ENCODE measurements at places on chromosomes 16 and 17.

DNA sequence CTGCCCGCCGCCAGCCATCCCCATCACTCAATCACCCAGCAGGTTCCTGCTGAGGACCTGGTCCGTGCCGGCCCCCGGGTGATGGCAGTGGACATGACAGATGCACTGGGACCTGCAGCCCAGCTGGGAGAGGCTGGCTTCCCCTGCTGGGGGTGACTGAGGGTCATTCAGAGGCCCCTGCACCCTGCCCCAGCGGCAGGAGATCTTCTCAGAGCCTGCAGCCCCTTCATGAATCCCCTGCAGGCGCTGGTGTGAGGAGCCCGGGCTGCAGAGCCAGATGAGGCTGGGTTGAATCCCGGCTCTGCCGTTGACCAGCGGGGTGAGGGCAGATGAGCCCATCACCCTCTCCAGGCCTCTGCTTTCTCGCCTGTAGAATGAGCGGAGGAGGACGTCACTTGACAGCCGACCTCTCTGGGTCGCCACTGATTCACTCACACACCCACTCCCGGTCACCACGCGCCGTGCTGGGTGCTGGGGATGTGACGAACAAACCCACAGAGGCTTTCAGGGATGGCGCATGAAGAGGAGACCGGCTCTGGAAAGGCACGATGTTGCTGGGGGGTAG, 95.2 kb upstream of the CIBAR2 start:
- DNase-seq: no peak

- DNase-seq: no peak
Measured at GRCh38 chr17:66667491-66668030, 167.4 kb upstream of the CACNG5 start.

- no peak for DNase-seq
Measured at GRCh38 chr16:85643631-85644030, 30.5 kb downstream of the GSE1 start.

DNA sequence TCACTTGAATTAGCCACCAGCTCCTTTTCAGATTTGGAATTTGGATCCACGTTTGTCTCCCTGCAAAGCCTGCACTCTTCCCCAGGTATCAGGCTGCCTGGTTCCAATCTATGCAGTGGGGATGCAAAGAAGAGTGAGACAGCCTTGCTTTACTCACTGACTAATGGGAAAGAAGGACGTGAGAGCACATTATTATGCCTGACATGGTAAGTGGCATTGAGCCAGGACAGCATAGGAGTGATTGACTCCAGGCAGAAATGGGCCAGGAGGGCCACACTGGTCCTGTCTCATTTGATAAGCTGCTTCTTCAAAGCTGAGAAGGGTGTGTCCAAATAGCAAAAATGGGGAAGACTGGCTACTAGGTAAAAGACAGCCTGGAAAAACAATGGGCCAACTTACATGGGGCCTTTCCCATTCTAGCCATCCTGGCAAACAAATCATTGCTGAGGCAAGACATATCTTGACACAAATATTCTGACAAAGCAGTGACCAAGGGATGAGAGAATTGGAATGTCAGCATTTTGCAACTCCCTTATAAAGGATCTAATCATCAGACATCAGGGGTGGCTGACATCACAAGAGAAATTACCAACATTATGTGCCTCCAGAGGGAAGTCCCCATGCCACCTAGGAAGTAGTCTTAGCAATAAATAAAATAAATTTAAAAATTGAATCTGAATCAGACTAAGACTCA, 38.6 kb downstream of the CDH11 start:
- no peak for DNase-seq

- DNase-seq: no peak
Measured at GRCh38 chr16:30740364-30741251, 7.6 kb upstream of the PHKG2 start.
